ENCODE measurements at places on chromosomes 16 and 17.
A peak's percentile ranks its signal among the peaks of the same experiment; 100 is the strongest.

DNA sequence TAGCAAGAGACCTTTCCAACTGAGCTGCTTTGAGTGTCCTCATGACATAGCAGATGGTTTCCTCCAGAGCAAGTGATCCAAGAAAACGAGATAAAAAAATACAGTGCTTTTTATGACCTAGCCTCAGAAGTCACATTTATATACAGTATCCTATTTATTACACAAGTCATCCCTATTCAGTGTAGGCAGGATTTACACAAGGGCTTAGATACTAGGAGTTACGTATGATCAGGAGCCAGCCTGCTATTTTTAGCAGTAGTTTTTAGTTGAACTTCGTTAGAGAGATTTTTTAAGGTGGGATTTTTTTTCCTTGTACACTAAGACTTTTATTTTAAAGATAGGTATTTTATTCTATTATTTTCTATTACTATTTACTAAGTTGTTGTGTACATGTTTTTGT is 58.4 kb downstream of the PHKB start:
- no peak for DNase-seq

DNA sequence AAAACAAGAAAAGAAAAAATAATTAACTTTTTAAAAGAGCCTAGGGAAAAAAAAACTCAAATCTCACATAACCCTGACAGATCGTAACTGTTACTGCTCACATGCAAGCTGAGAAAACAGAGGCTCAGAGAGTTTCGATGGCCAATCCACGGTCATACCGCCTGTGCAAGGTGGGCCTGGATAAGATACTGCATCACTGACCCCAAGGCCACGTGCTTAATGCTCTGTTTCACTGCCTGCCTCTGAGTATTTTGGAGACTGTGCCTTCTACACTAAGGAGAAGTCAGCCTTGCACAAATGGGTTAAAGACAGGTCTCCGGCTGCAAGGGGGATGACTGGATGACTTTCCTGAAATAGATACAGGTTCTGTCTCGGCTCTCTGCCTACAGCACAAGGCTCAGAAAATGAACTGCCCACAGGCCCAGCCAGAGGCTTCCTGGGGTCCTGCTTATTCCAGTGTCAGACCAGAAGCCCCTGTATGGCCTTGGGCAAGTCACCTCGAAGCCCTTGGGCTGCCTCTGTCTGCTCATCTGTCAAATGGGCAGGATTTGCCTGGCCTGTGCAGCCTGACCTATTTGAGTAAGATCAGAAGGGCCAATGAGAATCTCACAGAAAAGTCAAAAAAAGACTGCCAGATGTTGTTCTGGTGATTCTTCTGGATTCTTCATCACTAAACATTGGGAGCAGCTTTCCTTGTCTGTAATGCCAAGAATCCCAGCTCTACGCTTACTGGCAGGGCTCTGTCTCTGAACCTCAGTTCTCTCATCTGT is 25.8 kb downstream of the CNGB1 start:
- no peak for DNase-seq

DNA sequence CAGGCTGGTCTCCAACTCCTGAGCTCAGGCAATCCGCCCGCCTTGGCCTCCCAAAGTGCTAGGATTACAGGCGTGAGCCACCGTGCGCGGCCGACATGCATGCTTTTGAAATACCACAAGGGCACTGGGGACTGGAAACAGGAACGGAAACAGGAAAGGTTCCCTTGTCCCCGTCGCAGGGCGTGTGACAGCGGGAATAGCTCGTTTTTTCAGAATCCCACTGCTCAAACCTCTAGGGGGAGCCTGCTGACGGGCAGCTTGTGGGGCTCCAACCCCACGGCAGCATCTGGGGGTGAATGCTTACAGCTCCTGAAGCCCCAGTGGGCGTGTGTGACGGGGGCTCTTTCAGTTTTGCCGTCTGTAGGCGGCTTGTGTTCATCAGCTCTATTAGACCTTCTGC is 18.8 kb upstream of the ASGR2 start:
- peak; percentile 38 for DNase-seq

- DNase-seq: no peak
Observed at GRCh38 chr16:85639529-85640253, 26.6 kb downstream of the GSE1 start.

DNA sequence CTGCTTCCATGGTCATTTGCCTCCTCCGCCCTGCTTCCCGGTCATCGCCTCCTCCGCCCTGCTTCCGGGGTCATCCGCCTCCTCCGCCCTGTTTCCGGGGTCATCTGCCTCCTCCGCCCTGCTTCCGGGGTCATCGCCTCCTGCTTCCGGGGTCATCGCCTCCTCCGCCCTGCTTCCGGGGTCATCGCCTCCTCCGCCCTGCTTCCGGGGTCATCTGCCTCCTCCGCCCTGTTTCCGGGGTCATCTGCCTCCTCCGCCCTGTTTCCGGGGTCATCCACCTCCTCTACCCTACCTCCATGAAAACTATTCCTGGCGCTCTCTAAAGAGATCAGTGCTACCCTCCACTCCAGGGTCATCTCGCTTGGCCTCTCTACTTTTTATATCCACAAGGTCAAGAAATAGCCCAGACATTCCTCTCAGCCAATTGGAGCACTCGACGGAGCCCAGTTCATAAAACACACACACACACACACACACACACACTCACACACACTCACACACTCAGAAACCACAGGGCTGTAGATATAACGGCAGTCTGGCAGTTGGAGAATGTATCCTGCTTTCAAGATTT is 44.8 kb downstream of the TRARG1 start:
- no peak for DNase-seq

DNA sequence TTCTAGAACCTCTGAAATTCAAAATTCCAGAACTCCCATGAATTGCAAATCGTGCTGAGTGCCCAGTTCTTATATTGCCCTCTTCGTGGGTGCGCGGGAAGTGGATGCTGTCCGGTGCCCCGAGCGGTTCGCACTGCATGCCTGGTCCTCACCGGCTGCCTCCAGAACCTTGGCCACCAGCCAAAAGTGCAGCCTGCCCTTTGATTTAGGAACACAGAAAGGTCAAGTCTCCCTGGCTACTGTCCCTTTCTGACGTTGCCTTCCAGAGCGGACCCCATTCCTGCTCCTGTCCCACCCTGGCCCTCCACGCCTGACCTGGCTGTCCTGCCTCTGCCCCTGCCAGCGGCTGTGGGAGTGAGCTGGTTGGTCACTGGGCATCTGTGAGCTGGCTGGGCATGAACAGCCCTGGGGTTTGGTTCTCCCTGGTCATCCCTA is 9.7 kb downstream of the NEUROD2 start:
- DNase-seq: no peak

GRCh38 chr17:35740216-35740615 is 8.8 kb downstream of the RASL10B start:
- DNase-seq: no peak

- no peak for DNase-seq
Observed at GRCh38 chr16:1416521-1416941, 2.0 kb upstream of the UNKL start.

- no peak for DNase-seq
Observed at GRCh38 chr17:17693253-17694168, 12.3 kb downstream of the RAI1 start.

DNA sequence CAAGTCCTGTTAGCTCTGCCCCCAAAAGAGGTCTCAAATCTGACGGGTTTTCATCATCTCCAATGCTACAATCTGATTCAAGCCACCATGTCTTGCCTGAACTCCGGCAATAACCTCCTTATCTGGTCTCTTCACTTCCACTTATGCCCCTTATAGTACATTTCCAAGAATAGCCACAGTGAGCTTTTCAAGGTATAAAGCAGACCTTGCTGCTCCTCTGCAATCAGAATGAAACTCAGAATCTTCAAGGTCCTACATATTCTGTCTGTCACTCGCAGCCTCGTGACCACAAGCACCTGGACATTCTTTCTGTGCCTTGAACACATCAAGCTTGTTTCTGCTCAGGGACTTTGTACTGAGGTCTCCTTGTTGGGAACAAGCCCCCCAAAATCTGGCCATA is 84.7 kb downstream of the YPEL2 start:
- DNase-seq: no peak

DNA sequence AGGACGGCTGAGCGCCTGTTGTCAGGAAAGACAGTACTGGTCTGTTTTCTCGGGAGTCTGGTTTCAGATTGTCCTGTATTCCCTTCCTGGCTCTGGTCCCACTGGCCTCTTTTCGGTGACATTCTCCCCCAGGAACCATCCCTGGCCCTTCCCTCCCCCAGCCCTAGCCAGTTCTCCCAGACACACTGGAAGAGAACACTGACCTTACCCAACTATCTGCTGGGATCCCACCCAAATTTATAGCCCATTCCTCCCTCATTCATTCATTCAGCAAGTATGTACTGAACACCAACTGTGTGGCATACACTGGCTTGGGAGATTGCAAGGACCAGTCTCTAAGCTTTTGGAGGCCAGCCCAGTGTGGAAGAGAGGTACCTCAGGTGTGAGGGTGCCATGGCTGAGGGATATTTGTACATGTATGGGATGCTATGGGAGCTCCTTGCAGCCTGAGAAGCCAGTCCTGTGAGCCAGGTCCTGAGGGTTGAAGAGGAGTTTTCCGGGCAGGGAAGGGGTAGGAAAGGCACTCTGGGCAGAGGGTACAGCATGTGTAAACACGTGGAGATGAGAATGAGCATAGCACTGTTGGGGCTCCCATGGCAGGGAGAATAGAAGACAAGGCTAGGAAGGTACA is 5.2 kb downstream of the RND2 start:
- DNase-seq: no peak

DNA sequence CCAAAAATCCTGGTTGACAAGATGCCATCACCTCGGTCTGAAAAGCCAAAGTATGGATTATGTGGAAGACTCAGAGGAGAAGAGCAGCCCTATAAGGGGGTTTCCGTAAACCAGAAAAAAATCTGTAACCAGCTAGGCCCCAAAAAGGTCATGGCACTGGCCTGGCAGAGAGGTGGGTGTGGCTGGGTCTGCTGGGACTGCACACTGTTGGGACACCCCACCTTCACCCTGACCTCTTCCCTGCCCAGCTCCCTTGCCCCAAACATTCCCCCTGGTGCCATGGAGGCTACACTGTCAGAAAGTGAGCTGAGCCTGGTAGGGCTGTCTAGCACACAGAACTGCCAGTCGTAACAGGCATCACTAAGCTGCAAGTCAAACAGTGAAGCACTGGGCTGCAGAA is 6.5 kb downstream of the SLC47A2 start:
- no peak for DNase-seq

DNA sequence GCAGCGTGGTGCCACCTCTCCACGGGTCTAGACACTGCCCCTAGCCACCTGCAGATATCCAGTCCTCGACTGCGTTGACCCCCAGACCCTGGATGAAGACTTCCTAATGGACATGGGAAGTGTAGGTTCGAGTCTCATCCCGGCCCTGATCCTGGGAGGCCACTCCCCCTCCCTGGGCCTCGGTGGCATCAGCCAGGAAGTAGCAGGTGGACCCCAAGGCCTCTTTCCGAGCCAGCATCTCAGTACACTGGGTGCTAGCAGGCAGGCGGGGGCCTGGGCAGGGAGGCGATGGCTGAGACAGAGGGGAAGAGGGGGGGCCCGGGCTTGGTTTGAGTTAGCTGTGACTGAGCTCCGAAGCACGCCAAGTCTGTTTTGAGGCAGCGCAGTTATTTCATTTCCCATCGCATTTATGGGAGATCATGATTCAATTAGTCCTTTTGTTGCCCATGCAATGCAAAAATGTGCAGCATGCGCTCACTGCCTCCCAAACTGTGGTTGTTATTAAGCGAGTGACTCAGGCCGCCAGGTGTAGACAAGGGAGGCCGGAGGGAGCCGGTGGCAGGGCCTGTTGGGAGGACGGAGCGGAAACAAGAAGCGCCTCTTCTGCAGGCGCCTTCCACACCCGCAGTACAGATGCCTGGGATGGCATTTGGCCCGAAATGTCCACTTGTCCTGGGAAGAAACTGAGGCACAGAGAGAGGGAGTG is 25.3 kb upstream of the ZNF469 start:
- DNase-seq: no peak

DNA sequence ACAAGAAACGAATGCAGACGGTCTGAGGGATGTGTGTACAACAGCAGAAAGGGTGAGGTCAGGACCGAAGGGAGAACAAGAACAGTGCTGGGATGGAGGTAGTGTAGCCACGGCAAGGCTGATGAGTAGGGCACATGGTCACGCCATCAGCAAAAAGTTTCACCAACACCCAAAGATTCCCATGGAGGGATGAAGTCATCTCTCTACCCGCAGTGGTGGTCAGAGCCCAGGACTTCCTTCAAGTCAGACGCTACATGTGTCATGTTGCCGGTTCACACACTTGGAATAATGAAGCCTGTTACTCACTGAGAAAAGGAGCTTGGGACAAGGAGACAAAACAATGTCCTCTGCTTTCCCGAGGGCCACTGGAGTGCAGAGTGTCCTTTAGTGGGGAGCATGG is 79.7 kb downstream of the SALL1 start:
- DNase-seq: no peak

DNA sequence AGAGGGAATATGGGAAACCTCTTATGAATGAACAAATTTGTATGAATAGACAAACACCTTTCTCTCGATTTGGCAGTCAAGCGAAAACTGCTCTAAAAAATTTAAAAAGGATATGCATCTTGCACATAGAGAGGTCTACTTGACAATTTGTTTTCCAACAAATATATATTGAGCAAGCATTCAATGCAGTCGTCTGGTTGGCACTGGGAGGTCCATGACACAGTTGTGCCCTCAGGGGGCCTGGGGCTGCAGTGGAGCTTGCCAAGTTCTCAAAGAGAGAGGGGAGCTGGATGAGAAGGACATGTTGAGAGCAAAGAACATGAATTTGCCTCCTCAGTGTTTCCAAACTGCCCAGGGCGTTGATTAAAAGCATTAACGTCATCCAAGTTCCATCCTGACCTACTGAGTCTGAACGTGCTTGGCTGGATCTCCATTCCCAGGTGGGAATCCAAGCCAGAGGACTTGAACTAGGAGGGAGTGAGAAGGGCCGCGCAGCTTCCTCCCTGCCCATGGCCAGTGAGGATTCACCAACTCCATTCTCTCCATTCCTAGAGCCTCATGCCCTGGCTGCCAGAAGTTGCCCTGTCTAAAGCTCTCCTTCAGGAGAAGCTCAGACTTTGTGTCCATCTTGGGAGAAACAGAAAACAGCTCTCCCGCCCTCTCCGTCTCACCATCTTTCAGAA is 24.5 kb downstream of the TBX2 start:
- no peak for DNase-seq

DNA sequence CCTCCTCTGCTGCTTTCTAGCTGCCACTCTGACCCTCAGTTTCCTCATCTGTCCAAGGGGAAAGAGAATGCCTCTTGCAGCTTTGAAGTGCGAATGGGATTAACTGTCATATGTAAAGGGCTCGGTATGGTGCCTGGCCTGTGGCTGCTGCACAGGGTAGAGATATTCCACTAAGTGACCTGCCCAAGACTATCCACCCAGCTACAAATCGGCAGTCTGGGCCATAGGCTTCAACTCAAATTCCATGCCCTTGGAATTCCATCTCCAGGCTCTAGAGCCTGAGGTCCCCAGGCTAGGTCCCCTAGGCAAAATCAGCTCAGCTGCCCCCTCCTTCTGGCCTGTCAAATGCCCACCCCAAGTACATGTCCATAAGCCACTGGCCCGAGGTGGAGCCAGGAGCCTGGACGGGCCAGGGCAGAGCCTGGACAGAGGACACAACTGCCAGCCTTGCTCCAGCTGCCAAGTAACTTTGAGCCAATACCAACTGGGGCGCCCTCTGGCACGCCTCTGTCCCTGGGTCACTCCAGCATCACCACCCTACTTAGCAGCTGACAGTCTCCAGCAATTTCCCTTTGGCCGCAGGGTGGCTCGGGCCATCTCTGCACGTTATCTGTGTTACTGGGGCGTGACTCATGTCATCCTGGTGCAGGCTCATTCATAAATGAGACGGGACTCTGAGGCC is 57.2 kb downstream of the SDK2 start:
- peak; percentile 33 for DNase-seq
